Activated T-cell treated with anti-CD3 and anti-CD28 coated beads for 24 hours (primary cell): ENCODE measurements at places on chromosomes 13 and 19.

DNA sequence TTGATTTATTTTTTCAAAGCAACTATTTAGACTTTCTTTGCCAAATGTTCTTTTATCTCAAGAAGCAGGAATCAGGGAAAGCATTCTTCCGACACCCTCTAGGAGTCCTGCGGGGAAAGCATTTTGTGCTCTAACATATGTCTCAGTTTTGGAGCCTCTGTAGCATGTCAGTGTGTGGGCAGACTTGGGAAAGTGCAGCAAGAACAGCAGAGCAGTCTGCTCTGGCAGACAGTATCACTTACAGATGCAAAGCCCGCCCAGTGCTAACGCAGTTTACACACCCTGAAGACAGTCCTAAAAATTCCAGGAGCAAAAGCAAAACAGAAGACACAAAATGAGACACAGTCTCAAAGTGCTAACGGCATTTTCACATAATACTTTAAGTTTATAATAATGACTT is 393.5 kb downstream of the KLF12 start:
- DNase-seq = no peak

DNA sequence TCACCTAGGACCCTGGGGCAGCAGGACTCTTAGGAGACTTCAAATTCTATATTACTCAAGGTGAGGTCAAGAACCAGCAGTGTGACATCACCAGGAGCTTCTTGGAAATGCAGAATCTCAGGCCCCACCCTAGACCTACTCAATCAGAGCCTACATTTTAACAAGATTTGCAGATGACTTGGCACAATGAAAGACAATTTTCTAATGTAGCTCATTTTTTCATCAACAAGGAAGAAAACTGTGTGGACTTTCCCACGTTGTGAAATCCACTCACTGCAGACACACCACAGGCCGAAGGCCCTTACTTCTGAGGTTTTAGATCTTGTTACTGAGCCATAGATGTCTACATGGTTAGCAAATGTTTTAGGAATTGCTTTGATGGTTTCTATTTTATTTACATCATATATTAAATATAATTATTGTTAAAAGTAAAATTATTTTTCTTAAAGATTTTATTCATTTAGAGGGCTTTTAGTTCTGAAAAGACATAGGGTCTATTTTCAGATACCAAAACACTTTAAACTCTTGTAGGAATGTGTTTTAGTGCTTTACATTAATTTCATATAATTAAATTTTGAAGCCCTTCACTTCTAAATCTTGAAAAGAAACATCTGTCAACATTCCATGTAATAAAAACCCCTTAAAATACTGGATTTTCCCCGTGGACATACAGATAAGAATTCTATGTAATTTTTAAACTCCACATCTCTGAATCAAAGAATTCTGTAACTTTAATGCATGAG is 18.5 kb upstream of the STARD13 start:
- DNase-seq = no peak

- DNase-seq = no peak
Observed at GRCh38 chr19:38700902-38701454, 43.3 kb downstream of the CAPN12 start.

- no peak for DNase-seq
Observed at GRCh38 chr13:72127031-72127430, 260.0 kb upstream of the DACH1 start.

- DNase-seq = no peak
Observed at GRCh38 chr13:23450340-23451046, 17.0 kb upstream of the SACS start.

- DNase-seq = no peak
Observed at GRCh38 chr13:44936246-44936645, 53.0 kb downstream of the NUFIP1 start.

GRCh38 chr13:62702502-62702901 is 1286.9 kb upstream of the PCDH20 start:
- DNase-seq = no peak

- no peak for DNase-seq
Observed at GRCh38 chr13:112852392-112852791, 116.6 kb upstream of the MCF2L start.

GRCh38 chr19:9857076-9857721 is 22.1 kb downstream of the PIN1 start:
- no peak for DNase-seq

GRCh38 chr19:32902448-32902847 is 32.9 kb upstream of the SLC7A9 start:
- DNase-seq = no peak

- DNase-seq = no peak
Observed at GRCh38 chr13:87094646-87095045, 576.5 kb upstream of the SLITRK5 start.
